NCI-H146 (cell line): ENCODE measurements at places on chromosomes 3 and 15.

GRCh38 chr15:40545457-40545856 lies 19.4 kb downstream of the CCDC32 start:
- no peak for DNase-seq

DNA sequence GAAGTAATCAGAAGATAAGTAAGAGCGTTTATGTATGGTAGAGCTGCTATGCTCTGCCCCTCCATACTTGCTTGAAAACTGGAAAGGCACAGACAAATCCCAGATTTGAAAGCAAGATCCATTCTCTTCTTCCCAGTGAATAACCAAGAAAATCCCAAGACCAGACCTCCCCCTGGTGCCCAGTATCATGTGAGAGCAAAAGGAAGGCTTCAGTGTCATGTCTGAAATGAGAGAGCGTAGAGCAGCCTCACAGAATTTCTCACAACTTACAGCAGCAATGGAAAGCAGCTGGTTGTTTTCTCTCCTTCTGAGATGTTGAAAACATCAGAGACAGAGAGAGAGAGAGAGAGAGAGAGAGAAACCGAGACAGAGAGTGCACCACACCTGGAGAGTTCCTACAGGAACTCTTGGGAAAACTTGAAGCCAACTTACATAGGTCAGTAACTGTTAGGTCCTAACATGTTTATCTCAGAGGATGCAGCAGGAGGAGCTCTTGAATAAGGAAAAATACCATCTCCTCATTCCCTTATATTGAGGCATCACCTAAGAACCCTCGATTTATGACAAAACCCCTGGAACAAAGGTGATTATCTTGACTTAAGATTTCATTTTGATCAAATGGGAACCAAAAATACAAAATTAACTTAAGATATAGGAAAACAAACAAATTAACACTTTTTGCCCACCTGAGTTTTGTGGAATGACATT lies 273.3 kb downstream of the NSUN3 start:
- no peak for DNase-seq

GRCh38 chr3:176041185-176041584 lies 1156.1 kb downstream of the TBL1XR1 start:
- DNase-seq = no peak

DNA sequence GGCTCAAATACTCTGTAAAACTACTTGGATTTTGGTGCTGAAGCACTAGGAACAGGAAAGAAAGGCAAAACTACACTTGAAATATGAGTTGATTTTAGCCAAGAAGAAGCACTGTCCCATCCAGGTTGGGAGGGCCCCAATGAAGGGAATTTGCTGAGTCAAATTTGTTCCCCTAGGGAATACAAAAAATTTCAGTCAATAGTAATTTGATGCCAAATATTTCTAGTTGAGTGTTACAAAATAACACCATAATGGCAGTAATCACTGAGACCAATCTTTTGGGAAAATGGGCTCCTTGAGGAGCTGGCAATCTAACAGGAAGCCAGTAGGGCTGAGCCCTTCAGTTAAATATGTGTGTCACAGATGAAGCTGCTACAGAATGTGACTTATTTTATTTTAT lies 896.9 kb downstream of the DIPK2A start:
- DNase-seq = no peak

DNA sequence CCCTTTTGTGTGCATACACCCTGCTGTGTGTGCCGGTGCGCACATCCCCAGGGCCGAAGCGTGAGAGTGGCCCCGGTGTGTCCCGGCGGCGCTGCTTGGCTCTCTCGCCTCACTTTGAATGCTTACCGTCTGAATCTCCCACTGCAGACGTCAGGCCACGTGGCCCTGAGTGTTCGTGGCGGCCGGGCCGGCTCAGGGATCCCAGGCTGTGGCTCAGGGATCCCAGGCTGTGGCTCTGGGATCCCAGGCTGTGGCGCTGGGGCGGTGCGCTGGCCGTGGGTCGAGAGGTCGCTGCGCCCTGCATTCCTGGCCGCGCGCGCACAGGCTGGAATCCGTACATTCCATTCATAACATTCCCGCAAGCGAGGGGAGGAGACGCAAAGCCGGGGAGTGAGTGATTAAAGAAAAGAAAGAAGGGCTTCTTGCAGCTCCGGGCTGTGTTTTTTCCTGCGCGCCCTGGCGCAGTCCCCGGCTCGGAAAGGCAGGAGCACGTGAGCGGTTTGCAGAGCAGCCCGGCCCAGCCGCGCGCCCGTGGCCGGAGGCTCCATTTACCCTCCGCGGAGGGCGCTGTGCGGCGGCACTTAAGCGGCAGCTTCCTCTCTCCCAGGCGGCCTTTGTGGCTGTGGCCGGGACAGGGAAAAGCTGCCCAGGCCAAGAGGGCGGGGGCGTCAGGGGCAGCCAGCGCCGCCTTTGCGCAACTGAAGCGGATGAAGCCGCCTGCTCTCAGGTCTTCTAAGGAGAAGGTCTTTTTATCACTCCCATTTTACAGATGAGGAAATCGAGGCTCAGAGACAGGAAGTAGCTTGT lies 87.0 kb upstream of the ALDH1L1 start:
- no peak for DNase-seq

GRCh38 chr3:39903253-39903652 lies 93.8 kb downstream of the MYRIP start:
- no peak for DNase-seq

- DNase-seq = no peak
Measured at GRCh38 chr15:97168704-97169475, 791.6 kb upstream of the ARRDC4 start.

GRCh38 chr3:130971208-130971607 lies 55.4 kb downstream of the ASTE1 start:
- no peak for DNase-seq

DNA sequence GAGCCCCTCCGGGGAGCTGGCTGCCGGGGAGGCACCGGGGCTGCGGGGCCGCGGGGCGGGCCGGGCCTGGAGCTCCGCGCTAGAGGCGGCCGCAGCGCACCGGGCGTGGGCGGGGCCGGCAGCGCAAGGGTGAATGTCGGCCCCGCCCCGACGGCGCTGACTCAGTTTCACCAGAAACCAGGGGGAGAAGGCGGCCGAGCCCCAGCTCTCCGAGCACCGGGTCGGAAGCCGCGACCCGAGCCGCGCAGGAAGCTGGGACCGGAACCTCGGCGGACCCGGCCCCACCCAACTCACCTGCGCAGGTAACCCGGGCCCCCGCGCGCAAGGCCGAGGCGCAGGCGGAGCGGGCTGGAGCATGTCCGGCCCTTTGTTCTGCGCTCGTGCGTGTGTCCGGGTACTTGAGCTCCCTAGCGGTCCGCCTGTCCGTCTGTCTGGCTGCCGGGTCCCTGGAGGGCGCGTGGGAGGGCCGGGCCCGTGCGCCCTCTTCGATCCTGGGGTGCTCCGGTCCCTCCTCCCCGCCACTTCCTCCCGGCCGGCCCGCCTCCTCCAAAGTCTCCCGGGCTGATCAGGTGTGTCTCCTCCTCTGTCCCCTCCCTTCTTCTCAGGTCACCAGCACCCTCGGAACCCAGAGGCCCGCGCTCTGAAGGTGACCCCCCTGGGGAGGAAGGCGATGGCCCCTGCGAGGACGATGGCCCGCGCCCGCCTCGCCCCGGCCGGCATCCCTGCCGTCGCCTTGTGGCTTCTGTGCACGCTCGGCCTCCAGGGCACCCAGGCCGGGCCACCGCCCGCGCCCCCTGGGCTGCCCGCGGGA lies at the start of gene SPINT1:
SPINT1 (plus strand) TSS at position 164 of the 811 bp plus-strand sequence; CDS start at position 671, 507 bp downstream.
- peak; percentile 67 for DNase-seq

DNA sequence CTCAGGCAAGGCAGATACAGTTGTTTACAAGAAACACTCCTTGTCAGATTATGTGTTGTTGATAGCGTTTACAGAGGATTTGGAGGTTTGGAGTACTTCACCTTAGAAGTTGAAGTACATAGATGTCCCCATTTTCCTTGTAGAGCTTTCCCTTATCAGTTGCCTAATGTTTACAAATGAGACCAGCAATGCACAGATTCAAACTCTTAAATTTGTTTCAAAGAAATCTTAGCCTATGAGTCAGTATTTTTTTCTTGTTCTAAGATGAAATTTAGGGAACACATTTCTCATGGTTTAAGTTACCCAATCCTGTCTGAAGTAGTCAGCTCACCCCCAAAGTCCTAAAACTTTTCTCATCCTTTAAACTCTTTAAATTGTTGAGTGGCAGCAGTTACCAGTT lies 6.3 kb upstream of the EIF5A2 start:
- no peak for DNase-seq

- DNase-seq = no peak
Measured at GRCh38 chr15:74425630-74426029, 8.1 kb downstream of the SEMA7A start.

- DNase-seq = peak; percentile 33
Measured at GRCh38 chr3:17431004-17431403, 311.4 kb downstream of the TBC1D5 start.

DNA sequence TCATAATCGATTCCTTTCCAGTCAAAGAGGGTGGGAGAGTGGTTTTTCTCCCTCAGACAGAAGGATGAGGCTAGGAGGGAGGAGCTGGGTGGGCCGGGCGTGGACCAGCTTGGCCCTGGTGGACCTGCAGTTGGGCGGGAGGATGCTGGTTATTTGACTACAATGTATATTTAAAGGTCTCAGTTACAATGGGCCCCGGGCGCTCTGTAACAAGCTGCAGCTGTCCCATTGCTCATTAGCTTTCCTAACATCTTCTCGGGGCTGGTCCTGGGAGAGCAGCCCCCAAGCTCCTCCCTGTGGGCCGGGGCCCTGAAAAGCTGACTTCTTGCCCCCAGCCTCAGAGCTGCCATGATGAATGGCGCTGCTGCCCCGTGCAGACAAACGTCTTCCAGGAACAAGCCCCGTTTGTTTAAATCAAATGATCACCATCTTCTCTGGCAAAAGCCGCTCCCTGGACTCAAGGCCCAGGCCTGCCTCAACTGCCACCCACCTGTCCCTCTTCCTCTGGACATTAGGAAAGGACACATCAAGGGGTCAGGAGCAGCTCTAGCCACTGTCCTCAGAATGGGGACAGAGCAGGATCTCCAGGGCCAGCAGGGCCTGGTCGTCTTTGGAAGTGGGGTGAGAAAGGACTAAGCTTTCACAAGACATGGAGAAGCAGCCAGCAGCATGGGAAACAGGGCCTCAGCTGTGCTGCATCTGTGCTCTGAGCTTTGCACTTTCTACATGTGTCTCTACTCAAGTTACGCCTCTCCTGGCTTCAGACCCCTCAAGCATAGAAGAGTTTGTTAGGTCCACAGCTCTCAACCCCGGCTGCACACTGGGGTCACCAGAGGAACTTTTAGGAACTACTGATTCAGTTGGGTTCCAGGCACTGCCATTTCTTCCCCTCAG lies 38.6 kb downstream of the MAGEF1 start:
- DNase-seq = peak; percentile 17

GRCh38 chr3:194485468-194485880 lies 1.3 kb downstream of the ATP13A3 start:
- DNase-seq = no peak

GRCh38 chr3:52574056-52574965 lies 37.9 kb downstream of the UQCC5 start:
- no peak for DNase-seq

- no peak for DNase-seq
Measured at GRCh38 chr3:130686833-130687232, 59.8 kb downstream of the PIK3R4 start.

GRCh38 chr3:102002056-102002455 lies 152.7 kb downstream of the NFKBIZ start:
- DNase-seq = no peak

- no peak for DNase-seq
Measured at GRCh38 chr15:31069360-31070000, 32.0 kb downstream of the TRPM1 start.

- DNase-seq = no peak
Measured at GRCh38 chr3:186152889-186153292, 44.0 kb upstream of the ETV5 start.

DNA sequence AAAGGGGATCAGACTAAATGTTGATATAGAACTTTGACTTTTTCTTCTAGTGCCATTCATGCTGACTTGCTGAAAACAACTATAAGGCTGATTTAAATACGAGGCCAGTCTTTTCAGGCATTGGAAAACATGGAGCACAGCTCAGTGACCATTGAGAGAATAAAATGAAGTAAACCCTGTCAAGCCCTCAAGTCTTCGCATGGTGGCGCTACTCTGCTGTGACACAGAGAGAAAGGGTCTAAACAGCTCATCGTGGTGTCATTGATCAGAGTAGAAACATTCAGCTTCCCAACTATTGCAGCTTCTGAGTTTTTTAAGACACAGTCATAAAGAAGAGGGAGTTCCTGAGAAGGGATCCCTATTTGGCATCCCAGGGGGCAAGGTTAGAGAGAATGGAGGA lies 716.2 kb downstream of the DIPK2A start:
- DNase-seq = no peak

- DNase-seq = no peak
Measured at GRCh38 chr3:148999806-149000205, 8.5 kb downstream of the GYG1 start.

DNA sequence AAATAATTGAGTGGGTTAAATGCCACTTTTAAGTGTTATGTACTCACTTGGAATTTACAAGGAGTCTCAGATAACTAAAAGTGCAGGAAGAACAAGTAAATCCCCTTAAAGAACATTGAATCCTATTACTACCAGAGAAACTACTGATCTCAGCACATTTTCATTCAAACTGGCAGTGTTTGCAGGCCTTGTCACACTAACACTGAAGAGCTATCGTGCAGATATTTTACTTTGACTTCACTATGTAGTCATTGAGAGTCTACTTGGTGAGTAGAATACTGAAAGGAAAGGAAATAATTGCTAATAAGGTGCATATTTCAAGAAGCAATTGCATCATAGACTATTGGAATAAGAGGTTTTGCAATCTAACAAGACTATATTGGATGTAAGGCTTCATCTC lies 721.4 kb upstream of the CBLB start:
- no peak for DNase-seq

DNA sequence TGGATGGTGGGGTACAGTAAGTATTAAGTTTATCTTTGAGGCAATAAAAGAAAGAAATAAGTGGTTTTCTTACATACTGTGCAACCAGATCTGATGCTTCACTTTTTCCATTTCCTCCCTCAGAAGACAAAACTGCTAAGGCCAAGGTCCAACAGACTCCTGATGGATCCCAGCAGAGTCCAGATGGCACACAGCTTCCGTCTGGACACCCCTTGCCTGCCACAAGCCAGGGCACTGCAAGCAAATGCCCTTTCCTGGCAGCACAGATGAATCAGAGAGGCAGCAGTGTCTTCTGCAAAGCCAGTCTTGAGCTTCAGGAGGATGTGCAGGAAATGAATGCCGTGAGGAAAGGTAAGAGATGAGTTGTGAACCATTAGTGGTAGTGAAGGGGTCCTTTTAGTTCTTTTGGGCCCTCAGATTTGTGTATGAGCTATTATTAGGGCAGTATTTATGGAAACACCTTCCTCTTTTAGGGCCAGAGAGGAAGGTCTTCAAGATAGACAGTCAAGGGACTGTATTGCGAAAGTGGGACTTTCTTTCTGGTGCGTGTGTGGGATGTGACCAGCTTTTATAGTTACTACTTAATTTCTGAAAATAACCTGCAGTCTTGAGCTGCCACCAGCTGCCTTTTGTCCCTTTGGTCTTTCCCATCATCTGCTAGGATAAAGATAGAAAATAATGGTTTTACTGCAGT lies 4.6 kb downstream of the ALAS1 start:
- no peak for DNase-seq

GRCh38 chr15:98743177-98743576 lies 94.8 kb downstream of the IGF1R start:
- no peak for DNase-seq
